NCI-H2081 treated with DMSO at 0.1 percent for 48 hours (cell line): ENCODE measurements at places on chromosomes 11 and 22.

DNA sequence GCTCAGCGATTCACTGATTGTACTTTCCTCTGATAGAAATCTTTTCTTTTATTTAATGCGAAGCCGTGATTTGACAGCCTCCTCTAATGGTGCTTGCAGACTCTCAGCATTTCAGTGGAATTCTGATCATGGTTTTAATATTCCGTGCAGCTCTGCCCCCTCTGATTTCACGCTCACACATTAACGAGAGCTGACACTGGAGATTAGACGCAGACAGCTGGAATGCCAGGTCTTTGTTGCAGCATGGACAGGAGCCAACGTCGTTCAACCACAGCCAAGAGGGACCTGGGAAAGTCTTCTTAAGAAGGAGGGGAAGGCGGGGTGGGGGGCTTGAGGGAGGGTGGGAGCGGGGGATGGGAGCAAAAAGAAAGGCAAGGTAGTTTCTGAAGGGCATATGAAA, 186.4 kb downstream of the BLID start:
- no peak for DNase-seq

- DNase-seq: no peak
Measured at GRCh38 chr11:14228356-14228755, 130.6 kb downstream of the RRAS2 start.

DNA sequence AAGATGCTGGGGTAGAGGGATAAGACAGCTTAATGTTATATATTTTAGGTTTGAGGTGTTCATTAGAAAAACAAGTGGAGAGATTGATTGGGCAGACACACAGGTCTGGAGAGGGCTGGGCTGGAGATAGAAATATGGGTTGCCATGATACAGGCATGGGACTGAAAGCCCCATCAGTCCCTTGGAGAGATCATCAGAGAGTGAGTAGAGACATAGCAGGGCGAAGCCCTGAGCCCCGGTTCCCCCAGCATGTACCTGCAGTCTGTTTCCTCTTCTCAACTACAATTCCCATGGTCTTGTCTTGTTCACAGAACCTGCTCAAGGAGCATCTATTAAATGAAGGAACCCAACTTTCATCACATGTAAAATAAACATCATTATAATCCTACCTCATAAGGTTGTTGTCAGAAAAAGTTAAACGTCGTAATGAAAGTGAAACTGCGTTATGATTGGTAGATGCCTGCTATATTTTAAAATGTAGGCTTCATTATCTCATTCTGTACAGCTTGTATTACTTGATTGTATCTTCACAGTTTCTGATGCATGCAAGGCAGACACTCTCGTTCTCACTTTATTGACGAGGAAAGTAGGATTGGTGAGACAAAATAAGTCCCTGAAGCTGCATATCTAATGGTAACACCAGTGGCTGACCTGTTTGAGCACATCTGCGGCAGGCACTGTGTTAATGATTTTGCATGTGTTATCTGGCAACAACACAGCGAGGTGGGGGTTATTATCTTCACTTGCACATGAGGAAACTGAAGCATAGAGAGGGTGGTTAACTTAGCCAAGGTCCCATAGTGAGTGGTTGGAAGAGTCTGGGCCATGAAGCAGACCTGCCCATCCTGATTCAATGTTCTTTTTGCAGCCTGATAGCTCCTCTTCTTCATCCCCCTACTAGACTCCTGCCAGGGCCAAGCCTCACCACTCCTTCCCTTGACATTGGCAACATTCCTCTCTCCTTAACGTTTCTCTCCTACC, 63.5 kb downstream of the ENDOD1 start:
- no peak for DNase-seq

DNA sequence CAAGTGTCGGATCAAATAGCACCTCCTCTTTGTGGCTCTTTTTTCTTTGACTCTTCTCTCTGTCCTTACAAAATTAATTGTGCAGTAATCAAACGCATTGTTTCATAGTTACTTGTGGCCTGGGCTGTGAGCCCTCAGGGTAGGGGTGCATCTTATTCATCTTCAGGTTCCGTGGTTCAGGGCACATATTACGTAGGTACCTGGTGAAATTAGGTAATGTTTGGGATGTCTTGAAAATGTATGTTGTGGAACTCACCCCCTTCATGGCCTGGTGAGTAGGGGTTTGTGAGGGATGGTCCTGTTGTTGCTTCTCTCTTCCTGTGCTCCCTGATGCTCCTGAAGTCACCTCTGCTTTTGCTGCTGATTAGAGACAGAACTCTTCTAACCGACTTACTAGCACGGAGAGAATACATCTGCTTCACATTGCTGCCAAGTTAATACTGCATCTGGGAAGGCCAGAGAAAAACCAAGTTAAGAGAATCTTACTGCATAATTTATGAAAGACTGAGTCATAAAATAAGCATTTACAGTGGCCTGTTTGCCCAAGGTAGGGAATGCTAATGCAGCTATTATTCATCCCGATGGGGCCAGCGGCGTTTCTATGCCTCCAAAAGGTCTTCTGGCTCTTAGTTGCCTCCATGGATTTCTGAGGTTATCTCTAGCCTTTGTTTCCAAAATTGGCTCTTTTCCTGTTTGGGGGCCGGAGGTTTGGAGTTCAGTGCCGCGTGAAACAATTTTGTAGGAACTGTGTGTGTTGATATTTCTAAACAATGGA, 66.9 kb downstream of the TBC1D22A start:
- DNase-seq: no peak
